SJCRH30 (cell line): ENCODE measurements at places on chromosomes 2 and 18. TPM values are rescaled to one million over a fixed set of nuclear protein-coding genes. Genes with fewer than 3 reads are reported as not detected.
A peak's percentile ranks its signal among the peaks of the same experiment; 100 is the strongest.

The RAB27B gene
- total RNA-seq: not detected in 2 replicates

The TUBB8B gene
- not detected in 2 replicates for total RNA-seq

The IL1RL1 gene
- not detected in 2 replicates for total RNA-seq

The MRO gene
- total RNA-seq: 0.03 and 0.06 TPM in 2 replicates

The LTBP1 gene
- 62.0 and 63.1 TPM in 2 replicates for total RNA-seq

The C2orf81 gene
- 0.43 and 0.48 TPM in 2 replicates for total RNA-seq

The SPATA3 gene
- not detected in 2 replicates for total RNA-seq

GRCh38 chr2:20012282-20013125 is at the start of gene MATN3:
Gene MATN3, minus strand, starts transcription at chr2:20012668. Its CDS starts 37 bp downstream, at chr2:20012631.
- DNase-seq: peak; percentile 19

DNA sequence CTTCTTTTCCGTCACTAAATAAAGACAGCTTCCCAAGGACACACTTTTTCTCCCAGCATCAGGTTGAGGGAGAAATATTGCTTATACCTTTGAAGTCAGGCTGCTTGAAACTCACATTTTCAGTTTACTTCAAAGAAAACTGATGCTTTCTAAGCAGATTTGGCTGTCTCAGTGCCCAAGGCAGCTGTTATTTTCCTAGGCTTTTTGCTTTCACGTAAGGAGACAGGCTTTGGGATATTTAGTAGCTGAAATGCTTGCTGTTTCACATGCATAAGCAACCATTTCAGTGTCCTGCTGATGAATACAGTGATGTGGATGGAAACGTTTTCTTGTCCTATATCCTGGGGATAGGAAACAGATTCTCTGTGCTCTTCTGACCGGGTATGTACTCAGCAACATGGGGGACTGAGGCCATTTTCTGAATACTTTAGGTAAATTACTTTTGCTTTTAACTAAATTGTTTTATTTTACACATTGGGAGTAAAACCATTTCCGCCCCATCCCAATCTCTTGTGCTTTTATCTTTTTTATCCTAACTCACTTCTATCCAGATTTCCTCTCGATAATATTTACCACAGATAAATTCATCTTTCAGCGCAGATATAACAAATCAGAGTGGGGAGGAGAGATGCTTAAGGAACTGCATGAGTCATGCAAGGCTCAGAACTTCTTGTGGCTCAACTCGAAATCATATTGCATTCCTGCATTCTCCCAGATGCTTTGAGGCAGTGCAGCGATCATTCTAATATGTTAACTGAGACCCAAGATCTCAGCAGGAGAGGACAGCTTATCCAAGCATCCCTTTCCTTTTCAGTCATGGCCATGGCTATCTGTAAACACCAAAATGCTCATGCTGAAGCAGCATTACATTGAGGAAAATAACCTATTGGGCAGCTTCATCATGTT is 22.2 kb downstream of the GALR1 start:
- no peak for DNase-seq

DNA sequence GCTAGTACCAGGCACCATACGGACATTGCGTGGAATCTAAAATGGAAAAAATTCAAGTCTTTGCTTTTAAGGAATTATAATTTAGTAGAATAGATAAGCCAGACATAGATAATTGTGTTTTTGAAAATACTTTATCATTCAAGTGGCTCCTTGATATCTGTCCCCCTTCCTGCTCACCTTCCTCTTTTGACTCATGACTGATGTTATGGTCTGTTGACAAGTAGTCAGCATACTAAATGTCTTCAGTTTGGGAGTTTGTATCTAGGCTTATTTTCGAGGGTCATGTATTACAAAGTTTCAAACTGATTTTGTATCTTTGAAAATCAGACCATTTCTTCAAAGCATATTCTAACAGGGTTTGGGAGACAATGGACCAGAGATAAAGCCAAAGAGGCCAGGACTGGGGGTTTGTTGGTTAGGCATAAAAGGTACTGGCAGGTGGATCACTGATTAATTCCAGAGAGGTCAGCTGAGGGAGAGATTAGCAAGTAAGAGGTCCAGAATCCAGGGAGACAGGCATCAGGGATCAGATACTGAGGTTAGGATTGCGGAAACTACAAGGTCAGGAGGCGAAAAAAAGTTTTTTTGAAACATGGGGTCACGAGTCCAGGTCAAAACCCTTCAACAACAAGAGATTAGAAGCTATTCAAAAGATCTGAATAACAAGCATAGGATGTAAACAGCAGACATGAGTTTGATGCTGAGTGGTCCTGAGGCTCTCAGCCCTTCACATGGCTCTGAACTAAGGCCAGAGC is 31.5 kb upstream of the KLHL14 start:
- DNase-seq: no peak

- DNase-seq: no peak
Measured at GRCh38 chr18:8229787-8230186, 379.4 kb upstream of the RAB12 start.

- DNase-seq: no peak
Measured at GRCh38 chr18:14914771-14915170, 166.8 kb downstream of the ANKRD30B start.

DNA sequence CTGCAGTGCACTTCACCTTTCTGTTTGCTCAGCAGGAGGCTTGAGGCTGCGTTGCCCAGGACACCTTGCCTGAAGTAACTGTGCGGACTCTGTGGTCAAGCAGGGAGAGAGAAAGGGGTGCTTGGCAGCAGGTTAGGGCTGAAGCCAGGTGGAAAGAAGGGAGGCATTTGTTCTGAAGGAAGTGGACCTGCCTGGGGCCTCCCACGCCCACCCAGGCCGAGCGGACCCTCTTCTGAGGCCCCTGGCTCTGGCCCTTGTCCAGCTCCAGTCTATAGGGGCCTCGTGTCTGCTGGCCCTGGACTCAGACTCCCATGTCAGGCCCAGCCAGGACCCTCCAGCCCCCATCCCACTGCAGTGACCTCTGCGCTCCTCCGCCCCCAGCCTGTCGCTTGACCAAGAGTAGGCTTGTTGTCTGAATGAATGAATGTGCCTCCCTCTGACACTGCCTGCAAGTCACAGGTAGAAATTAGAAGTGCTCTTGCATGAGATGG is 2.5 kb downstream of the SNED1 start:
- no peak for DNase-seq
